ENCODE measurements at places on chromosomes 1 and 21.

- H3K27ac ChIP-seq = no peak overlapping the region
- DNase-seq = no peak
- no peak overlapping the region for H3K4me3 ChIP-seq
Measured at GRCh38 chr1:26854906-26855305, 8.0 kb upstream of the SFN start.

GRCh38 chr1:5770981-5771765 lies 221.1 kb downstream of the NPHP4 start:
- H3K27me3 ChIP-seq = no peaks in the 10 kb centered on the region
- peak; percentile 72 for DNase-seq
- H3K4me3 ChIP-seq = no peak overlapping the region

- H3K27ac ChIP-seq = peak overlapping the region; percentile 99
- peaks cover 75% of the 10 kb centered on the region for H3K4me1 ChIP-seq
- H3K27me3 ChIP-seq = no peaks in the 10 kb centered on the region
Measured at GRCh38 chr1:40039245-40039756, 1.2 kb upstream of the CAP1 start.

- DNase-seq = no peak
- H3K4me1 ChIP-seq = no peaks in the 10 kb centered on the region
- H3K27me3 ChIP-seq = no peaks in the 10 kb centered on the region
Measured at GRCh38 chr1:181251001-181251712, 162.7 kb downstream of the IER5 start.

- H3K4me1 ChIP-seq = no peaks in the 10 kb centered on the region
- H3K36me3 ChIP-seq = no peaks in the 10 kb centered on the region
- no peaks in the 10 kb centered on the region for H3K27me3 ChIP-seq
- no peak overlapping the region for H3K4me3 ChIP-seq
- no peak for DNase-seq
Measured at GRCh38 chr1:171590022-171590421, 32.0 kb upstream of the MYOCOS start.

GRCh38 chr1:178645808-178646200 lies 79.2 kb upstream of the RALGPS2 start:
- H3K4me1 ChIP-seq = no peaks in the 10 kb centered on the region
- H3K36me3 ChIP-seq = no peaks in the 10 kb centered on the region
- H3K27me3 ChIP-seq = no peaks in the 10 kb centered on the region
- no peak overlapping the region for H3K27ac ChIP-seq

- H3K4me3 ChIP-seq = no peak overlapping the region
- no peaks in the 10 kb centered on the region for H3K36me3 ChIP-seq
- H3K27ac ChIP-seq = peak overlapping the region; percentile 75
- peaks cover 57% of the 10 kb centered on the region for H3K4me1 ChIP-seq
Measured at GRCh38 chr1:19401535-19401889, 83.8 kb downstream of the CAPZB start.

DNA sequence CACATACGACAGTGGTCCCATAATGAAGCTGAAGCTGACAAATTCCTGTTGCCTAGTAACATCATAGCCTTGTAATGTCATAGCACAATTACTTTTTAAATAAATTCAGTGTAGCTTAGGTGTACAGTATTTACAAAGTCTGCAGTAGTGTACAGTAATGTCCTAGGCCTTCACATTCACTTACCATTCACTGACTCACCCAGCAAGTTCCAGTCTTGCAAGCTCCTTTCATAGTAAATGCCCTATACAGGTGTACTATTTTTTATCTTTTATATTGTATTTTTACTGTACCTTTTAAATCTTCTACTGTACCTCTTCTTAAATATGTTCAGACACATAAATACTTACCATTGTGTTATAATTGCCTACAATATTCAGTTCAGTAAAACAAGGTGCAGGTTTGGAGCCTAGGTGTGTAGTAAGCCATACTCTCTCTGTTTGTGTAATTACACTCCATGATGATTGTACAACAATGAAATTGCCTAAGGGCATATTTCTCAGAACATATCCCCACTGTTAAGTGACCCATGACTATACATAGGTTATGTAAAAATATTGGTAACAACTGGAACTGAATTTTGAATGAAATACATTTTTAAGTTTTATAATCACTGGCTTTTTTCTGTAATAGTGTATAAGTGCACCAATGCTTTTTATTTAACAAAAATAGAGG lies 33.5 kb upstream of the ADAM30 start:
- H3K4me1 ChIP-seq = no peaks in the 10 kb centered on the region
- no peak overlapping the region for H3K27ac ChIP-seq
- no peak overlapping the region for H3K4me3 ChIP-seq
- peaks cover 84% of the 10 kb centered on the region for H3K36me3 ChIP-seq

GRCh38 chr21:36698981-36699545 lies at the start of gene SIM2:
Gene SIM2 (plus strand): TSS chr21:36699115. CDS start chr21:36699747, 632 bp downstream.
- no peak for DNase-seq
- H3K27ac ChIP-seq = no peak within 1 kb of the TSS
- peaks cover 17% of the 10 kb centered on the region for H3K4me1 ChIP-seq

- H3K27ac ChIP-seq = no peak overlapping the region
- H3K36me3 ChIP-seq = no peaks in the 10 kb centered on the region
- no peaks in the 10 kb centered on the region for H3K4me1 ChIP-seq
- H3K4me3 ChIP-seq = no peak overlapping the region
- DNase-seq = no peak
Measured at GRCh38 chr1:113542221-113542701, 151.9 kb downstream of the MAGI3 start.

- H3K4me1 ChIP-seq = no peaks in the 10 kb centered on the region
- H3K27ac ChIP-seq = peak overlapping the region; percentile 73
- DNase-seq = no peak
- peaks cover 16% of the 10 kb centered on the region for H3K36me3 ChIP-seq
- no peaks in the 10 kb centered on the region for H3K27me3 ChIP-seq
- H3K4me3 ChIP-seq = no peak overlapping the region
Measured at GRCh38 chr1:204461331-204462228, 33.0 kb downstream of the PIK3C2B start.

GRCh38 chr1:14987829-14988603 lies 165.5 kb upstream of the TMEM51 start:
- H3K27ac ChIP-seq = no peak overlapping the region
- H3K4me3 ChIP-seq = no peak overlapping the region
- H3K36me3 ChIP-seq = no peaks in the 10 kb centered on the region
- peak; percentile 55 for DNase-seq

DNA sequence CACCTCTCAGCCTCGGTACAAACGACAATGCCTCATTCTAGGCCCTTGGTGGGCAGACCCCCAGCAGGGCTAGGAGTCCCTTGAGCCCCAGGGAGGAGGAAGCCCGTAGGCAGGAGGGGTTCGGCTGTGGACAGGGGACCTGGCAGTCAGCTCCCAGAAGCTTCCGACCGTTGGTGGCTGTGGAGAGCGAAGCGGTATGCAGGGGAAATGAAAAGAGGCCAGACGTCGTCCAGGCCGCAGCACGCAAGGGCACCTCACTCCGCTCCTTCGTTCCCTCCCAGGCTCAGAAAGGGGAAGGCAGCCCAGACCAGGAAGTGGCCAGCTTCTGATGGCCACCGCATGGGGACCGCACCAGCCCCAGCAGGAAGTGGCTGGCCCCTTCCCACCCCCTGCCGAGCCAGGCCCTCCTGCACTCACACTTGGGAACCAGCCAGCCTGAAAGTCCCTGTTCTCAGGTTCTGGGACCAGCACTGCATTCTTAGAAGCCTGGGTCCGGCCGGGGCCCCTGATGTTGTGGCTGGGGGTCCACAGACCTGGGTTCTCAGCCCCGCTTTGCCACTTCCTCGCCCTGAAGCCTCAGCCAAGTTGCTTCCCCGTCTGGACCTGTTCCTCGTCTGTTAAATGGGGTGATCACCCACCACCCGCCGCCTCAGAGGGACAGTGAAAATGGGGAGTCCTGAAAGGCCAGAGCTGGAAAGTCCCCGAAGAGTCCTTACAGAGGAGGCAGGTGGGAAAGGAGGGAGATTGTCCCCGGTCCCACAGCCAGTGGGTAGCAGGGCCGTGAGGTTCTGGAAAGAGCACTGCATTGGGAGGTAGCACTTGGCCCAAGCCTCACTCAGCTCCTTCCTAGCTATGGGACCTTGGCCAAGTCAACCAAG lies 104.0 kb upstream of the RUNX3 start:
- no peaks in the 10 kb centered on the region for H3K36me3 ChIP-seq
- H3K4me3 ChIP-seq = no peak overlapping the region
- no peak for DNase-seq

DNA sequence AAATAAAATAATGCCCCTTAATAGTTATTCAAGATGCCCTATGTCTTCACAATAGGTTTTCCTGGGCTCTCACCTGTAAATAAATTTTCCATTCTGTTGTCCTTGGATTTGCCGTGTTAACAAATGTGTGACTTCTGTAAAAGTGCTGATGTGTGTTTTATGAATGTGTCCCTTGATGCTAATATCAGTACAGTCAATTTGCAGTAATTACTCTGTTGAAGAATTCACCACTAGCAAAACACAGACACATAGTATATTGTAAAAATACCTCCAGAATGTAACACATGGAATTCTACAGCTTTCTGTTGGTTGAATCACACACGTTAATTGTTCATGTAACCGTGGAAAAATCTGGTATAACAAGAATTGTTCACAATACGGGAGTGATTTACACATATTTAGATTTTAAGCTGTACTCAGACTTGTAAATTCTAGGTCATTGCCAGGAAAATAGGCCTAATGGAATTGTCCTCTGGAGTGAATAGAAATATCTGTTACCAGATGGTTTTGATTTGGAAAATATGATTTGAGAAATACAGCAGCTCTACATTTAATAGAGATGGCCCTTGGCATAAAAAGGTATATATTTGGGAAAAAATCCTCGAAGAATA lies 36.7 kb upstream of the KCNK2 start:
- no peak overlapping the region for H3K27ac ChIP-seq
- no peak overlapping the region for H3K4me3 ChIP-seq
- H3K4me1 ChIP-seq = no peaks in the 10 kb centered on the region
- H3K27me3 ChIP-seq = no peaks in the 10 kb centered on the region

- peaks cover 19% of the 10 kb centered on the region for H3K4me1 ChIP-seq
- H3K27ac ChIP-seq = peak overlapping the region; percentile 34
- no peak overlapping the region for H3K4me3 ChIP-seq
- H3K27me3 ChIP-seq = no peaks in the 10 kb centered on the region
- no peak for DNase-seq
- H3K36me3 ChIP-seq = no peaks in the 10 kb centered on the region
Measured at GRCh38 chr1:109133815-109134214, 19.9 kb downstream of the ELAPOR1 start.

DNA sequence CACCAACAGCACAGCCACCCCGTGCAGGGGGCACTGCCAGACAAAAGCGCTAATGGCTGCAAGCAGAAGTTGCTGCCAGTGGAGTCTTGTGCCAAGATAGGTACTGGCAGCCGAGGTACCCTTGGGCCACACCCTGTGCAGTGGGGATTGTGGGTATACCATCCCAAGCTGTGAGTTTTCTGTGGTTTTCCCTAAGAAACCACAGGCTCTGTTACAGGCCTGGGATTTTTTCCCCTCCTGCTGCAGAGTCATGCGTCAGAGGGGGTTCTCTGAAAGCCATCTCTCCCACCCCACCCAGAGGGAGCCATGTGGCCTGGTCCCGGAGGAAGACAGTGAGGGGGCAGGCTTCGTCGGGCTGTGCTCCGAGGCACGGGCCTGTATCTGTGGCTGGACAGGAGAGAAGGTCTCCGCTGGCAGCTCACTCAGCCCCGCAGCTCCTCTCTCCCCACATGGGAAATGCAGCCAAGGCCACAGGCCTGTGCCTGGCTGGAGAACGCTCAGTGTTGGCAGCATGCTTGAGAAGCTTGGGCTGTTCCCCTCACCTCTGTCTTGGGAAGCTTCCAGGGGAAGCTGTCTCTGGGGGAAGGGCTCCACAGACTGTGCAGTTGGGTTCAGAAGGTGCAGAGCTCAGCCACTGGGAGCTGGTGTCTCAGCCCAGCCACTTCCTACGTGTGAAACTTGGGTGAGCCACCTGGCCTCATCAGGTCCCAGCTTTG lies 42.5 kb downstream of the NEK2 start:
- no peak for DNase-seq
- no peaks in the 10 kb centered on the region for H3K36me3 ChIP-seq

DNA sequence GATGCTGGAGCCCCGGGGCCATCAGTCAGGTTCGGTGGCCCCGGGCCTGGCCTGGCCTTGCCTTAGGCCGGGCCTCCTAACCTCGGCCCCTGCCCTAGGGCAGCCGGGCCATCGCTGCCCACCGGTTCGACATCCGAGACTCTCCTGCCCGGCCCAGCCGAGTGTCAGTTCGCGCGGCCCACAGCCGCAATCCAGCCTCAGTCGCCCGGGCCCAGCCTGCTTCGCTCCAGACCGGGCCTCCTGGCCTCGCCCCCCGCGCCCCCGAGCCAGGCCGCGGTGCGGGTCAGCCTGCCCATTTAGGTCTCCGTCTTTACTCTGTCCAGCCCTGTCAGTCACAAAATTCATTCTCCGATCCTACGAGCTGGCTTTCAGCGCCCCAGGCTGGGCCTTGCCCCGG lies 777 bp downstream of the LRRC41 start:
- H3K36me3 ChIP-seq = no peaks in the 10 kb centered on the region
- DNase-seq = no peak
- H3K27ac ChIP-seq = peak overlapping the region; percentile 96

DNA sequence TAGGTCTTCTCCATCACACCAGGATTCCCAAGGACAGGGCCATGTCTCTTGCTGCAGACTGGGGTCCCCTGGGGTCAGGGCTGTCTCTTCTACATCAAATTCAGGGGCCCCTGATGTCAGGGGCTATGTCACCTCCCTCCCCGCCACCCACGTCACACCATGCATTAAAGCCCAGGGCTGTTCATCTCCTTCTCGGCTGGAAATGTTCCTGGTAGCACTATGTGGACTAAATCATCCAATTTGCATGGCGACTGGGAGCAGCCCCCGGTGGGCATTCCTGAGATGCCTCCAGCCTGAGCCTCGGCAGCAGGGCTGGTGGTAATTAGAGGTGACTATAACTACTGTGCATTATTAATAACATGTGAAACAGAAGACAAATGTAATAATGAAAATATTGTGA lies 151.7 kb upstream of the HMGB4 start:
- H3K4me3 ChIP-seq = no peak overlapping the region
- no peak overlapping the region for H3K27ac ChIP-seq
- H3K36me3 ChIP-seq = no peaks in the 10 kb centered on the region
- no peaks in the 10 kb centered on the region for H3K4me1 ChIP-seq
- no peaks in the 10 kb centered on the region for H3K27me3 ChIP-seq

DNA sequence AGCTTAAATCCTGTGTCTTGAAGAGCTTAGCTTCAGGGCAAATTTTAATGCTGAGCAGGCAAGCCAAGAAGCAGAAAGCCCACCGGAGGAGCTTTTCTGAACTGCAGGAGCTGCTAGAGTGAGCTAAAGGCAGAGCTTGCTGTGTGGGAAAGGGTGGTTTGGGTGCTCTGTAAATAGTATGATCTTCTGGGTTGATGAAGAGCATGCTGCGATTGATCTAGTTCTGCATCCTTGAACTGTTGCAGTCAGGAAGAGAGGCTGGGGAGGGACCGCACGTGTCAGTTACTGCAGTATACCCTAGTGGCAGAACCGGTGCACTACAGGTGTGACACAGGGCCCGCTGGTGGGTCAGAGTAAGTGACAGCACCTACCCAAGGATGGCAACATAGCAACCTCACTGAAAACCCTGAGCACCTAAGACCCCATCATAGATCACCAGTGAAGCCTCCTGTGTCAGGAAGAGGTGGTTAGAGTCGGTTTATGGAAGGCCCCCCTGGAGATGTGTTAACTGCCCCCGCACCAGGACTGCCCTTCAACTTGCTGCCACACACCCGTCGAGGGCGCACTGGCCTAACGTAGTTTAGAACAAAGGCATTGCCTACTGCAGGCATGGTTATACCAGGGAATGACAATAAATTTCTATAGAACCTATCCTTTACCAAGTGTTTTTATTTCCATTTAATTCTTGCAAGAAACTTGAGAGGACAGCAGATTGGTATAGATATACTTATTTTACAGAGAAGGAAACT lies 146.0 kb upstream of the KIAA0040 start:
- H3K36me3 ChIP-seq = no peaks in the 10 kb centered on the region
- H3K4me1 ChIP-seq = no peaks in the 10 kb centered on the region

GRCh38 chr1:198465201-198466144 lies 75.0 kb downstream of the ATP6V1G3 start:
- no peaks in the 10 kb centered on the region for H3K4me1 ChIP-seq
- no peaks in the 10 kb centered on the region for H3K36me3 ChIP-seq
- peak overlapping the region; percentile 49 for H3K27ac ChIP-seq
- DNase-seq = peak; percentile 59
